Natural killer cell treated with Interleukin-12 subunit alpha and Interleukin-12 subunit beta and Interleukin-15 and Interleukin-18, amount 100 ng/mL, for 72 hours (primary cell): ENCODE measurements at places on chromosomes 12 and 14.

GRCh38 chr14:84065811-84066210 is 1464.1 kb upstream of the FLRT2 start:
- DNase-seq, result no peak

DNA sequence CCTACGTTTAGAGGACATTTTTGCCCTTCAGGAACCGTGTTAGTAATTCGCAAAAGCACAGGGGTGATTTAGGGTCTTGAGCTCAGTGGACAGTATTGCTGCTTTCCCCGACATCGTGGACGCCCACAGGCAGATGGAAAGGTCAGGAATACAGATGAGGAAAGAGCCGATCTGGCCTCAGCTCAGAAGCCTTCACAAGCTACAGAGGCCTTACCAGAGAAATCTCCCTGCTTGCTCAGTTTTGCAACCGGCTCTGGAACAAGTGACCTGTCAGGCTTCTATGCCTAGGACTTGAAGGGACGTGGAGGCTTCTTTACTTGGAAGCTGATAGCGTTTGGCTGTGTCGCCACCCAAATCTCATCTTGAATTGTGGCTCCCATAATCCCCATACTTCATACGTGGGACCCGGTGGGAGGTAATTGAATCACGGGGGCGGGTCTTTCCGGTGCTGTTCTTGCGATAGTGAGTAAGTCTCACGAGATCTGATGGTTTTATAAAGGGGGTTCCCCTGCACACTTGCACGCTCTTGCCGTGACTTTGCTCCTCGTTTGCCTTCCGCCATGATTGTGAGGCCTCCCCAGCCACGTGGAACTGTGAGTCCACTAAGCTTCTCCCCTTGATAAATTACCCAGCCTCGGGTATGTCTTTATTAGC is 332.5 kb downstream of the MED13L start:
- DNase-seq, result no peak

- DNase-seq, result no peak
Measured at GRCh38 chr12:117140397-117141096, 41.3 kb upstream of the TESC start.

DNA sequence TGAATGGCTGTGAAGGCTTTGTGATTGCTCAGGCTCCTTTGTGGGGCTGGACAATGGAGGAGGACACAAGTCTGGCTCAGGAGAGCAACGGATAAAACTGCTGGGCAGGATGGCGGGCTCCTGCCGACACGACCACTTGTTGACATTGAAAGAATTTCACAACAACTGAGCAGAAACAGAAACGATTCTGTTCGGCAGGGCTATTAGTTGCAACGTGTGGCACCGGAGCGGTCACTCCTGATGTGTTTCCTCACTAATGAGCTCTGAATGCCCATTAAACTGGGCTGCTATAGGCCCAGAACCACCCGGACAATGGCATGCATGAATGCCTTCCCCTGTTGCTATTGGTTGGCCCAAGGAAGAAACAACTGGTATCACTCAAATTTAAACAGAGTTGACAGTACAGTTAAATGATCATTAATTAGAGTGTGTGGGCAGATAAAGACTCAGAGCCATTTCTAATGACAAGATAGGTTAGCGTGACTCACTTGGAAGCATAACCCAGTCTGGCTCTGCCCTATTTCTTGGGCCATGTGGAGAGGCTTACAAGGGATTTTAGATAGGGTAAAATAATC is 142.9 kb downstream of the ASCL1 start:
- DNase-seq, result no peak

DNA sequence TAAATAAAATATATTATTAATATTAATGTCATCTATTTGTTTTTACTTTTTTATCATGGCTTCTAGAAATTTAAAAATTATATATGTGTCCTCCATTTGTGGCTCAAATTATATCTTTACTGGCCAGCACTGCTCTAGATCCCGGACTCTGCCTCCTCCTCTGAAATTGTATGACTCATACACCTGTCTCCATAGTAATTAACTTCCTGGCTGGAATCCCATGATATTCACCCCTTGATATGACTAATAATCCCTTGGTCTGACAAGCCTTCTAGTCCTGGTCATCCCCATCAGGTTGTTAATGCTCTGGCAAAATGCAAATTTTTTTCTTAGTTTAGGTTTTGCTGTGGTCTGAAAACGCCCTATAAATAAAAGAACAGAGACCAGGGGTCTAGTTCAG is 116.2 kb downstream of the BMP4 start:
- DNase-seq, result no peak

GRCh38 chr14:79638672-79639266 is 572.5 kb downstream of the DIO2 start:
- no peak for DNase-seq

DNA sequence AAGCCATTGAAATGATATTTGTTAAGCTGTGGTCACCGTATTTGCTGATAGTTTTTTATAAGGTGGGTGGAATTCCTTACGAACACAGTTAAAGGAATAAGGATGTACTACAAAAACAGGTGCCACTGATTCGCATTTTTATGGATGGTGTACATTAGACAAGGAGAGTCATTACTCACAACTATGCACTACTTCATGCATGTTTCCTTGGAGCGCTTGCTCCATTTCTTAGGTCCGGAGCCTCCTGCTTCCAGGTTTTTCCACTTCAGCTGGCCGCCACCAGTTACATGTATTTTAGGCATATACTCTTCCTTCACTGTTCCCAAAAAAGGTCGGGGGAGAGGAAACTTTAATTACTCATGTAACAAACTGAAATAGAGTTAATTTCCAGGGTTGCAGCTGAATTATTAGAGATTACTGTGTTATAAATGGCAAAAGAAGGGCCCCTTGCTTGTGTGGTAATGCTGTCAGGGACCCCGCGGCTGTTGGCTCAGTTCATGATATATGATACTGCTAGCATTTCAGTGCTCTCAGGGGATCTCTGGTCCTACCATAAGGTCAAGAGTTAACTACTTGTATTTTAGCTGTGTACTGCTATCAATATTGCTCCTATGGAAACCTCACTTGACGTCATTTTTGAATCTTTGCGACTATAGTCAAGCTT is 454.7 kb downstream of the NPAS3 start:
- no peak for DNase-seq

DNA sequence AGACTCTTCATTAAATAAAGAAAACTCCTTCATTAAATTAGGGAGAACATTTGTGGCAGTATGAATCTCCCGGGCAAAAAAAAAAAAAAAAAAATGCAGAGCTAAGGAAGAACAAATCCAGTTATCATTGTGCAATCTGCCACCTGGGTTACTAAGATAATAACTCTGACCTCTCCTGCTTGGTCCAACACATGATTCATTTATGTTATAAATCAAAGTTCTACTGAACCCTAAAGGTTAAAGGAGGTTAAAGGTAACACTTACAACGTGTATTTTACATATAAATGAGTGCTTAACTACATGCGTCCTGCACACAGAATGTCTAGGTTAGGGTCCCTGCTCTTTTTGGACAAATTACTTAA is 4.2 kb downstream of the TGFB3 start:
- DNase-seq, result no peak

DNA sequence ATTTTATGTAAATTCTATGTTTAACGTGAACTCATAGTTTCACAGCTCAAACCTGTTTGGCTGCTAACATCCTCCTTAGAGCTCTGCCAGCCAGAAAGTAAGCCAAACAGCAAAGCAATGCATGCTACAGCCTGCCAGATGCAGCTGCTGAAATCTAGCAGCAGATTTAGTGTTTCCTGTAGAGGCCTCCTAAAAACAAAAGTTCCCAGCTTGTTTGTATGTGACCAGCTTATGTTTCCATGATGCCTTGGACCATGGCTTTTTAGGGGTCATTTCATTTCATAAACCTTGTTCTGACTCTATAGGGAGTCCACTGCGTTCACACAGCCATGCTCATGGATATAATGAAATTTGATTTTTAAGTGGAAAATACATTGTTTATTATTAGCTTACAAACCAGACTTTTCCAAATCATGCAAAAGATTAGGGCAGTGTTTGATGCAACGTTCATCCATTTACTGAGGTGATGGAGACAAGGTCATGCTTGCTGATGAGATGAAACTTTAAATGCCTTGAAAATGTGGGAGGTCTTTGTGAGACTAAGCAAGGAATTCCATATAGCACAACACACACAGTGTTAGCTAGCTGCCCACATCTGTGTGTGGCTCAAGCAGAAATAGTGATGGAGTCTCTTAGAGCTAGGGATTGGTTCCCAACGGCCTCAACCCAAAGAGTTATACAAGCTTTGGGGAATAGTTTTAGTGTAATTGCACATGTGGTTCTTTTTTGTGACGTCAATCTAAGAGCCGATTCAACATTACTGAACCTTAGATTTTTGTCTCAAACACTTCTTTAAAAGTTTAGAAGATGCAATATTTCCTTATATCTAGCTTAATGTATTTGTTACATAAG is 157.5 kb upstream of the LRIG3 start:
- no peak for DNase-seq
